NCI-H524 treated with DMSO at 0.1 percent for 48 hours (cell line): ENCODE measurements at places on chromosomes 4 and X.

DNA sequence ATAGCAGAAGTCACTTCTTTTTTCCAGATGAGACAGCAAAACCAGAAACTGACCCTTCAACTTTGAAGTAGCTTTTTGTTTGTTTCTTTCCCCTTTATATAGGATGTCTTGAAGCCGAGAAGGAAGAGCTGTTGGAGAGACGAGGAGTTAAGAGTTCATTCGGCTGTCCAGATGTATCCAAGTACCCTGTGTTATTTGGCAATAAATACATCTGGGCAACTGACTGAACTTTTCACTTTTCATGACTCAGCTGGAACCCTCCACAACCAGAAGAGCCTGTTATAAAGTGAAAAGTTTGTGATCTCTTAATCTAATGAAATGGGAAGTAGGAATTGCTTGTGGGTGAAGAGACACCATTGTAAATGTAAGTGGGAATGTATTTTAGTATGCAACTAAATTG lies 131.2 kb downstream of the HTR2C start:
- no peak for DNase-seq

DNA sequence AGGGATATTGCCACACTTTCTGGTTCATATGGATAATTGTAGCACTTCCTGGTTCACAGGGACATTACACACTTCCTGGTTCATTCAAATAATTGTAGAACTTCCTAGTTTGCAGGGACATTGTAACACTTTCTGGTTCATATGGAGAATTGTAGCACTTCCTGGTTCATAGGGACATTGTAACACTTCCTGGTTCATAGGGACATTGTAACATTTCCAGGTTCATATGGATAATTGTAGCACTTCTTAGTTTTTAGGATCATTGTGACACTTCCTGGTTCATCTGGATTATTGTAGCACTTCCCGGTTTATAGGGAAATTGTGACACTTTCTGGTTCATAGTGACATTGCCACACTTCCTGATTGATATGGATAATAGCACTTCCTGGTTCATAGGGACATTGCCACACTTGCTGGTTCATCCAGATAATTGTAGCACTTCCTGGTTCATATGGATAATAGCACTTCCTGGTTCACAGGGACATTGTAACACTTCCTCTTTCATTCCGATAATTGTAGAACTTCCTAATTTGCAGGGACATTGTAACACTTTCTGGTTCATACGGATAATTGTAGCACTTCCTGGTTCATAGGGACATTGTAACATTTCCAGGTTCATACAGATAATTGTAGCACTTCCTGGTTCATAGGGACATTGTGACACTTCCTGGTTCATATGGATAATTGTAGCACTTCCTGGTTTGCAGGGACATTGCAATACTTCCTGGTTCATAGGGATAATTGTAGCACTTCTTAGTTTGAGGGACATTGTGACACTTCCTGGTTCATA lies 59.2 kb upstream of the CD99 start:
- DNase-seq = no peak

DNA sequence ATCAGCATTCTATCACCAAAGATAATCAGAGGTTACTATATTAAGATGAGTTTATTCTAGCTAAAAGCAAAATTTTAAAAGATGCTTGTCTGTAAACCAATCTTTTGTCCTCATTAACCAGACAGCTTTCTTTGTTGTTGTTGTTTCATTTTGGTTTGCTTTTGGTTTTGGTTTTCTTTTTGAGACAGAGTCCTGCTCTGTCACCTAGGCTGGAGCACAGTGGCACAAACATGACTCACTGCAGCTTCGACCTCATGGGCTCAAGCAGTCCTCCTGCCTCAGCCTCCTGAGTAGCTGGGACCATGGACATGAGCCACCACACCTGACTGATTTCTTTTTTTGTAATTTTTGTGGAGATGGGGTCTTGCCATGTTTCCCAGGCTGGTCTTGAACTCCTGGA lies 102.9 kb downstream of the COX18 start:
- no peak for DNase-seq

DNA sequence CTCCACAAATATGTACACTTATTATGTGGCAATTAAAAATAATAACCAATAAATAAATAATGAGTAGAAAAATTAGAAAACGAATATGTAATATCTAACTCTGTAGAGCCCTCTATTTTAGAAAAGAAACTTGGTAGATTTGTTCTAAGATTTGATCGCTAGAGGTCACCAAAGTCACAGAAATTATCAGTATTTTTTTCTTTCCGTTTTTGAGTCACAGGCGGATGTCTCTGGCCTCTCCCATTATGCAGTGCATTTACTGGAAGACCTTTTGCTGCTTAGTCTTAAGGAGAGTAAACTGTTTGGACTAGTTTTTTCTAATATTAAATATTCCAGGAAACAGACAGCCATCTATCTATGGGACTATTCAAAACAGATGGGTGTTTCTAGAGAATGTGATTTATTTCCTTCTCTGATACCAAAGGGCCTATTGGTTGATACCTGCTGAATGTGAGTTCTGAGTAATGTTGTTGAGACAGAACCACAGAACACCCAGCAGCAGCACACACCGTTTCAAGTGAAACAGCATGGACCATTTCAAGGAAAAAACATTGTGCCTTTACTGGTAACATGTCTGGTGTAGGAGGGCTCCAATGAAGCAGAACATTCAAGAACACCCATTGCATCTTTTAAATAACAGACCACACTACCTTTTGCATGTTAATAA lies 34.0 kb upstream of the GYPA start:
- no peak for DNase-seq

- no peak for DNase-seq
These were observed 16.2 kb downstream of the SH3RF1 start for GRCh38 chr4:169254546-169254983.

GRCh38 chrX:119878740-119879139 lies 7.1 kb downstream of the NDUFA1 start:
- DNase-seq = no peak

DNA sequence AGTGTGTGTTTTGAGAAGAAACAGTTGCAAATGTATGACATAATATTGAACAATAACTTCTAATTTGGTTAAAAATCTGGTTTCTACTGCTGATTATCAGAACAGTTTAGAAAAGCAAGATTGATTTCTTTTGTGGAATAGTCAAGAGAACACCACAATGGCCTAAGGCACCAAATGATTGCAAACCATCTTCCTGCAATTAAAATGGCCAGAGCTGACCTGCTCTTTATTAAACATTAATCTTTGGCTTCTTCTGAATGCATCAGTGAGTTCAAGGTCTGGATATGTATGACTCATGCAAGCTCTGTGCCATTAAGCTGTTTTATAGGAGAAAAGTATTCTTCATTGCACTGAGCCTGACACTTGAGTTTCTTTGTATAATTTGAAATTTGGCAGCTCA lies 107.8 kb upstream of the PDHA2 start:
- DNase-seq = no peak

GRCh38 chrX:48972220-48973164 lies 848 bp upstream of the KCND1 start:
- no peak for DNase-seq

DNA sequence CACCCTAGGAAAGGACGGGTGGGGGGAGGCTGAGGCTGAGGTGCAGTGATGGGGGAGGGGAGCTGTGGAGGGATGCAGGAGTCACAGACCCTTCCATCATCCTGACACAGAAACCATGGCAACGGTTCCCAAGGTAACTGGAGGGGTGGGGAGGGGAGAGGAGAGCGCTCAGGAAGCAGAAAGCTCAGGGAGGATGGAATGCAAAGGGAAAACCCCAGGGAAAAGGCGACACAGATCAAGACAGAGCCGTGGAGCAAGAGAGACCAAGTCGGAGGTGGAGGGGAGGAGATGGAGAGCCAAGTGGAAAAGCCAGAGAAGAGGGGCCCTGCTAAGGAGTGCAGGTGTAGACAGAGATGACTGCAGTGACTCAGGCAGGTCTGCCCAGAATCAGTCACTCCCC lies 14.5 kb downstream of the L1CAM start:
- no peak for DNase-seq

DNA sequence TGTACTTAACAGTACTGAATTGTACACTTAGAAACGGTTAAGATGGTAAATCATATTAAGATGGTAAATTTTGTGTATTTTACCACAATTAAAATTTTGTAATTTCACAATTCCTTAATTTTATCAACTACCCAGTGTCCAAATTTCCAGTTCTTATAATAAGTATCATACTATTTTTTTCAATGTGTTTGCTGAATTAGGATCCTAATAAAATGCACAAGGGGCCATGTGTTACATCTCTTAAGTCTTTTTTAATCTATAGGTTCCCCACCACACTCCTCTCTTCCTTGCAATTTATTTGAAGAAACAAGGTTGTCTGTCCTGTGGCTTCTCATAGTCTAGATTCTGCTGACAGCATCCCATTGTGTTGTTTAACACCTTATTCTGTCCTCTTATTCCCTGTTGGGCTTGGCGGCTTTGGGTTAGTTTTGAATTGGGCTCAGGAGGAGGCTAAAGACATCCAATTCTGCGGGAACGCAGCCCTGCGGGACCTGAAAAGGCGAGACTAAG lies 533 bp upstream of the SYAP1 start:
- DNase-seq = no peak

- DNase-seq = no peak
These were observed 252.4 kb upstream of the ARHGAP24 start for GRCh38 chr4:85222561-85222960.

GRCh38 chr4:166045457-166045856 lies 172.4 kb downstream of the TLL1 start:
- no peak for DNase-seq

- no peak for DNase-seq
These were observed 136.7 kb downstream of the GPR143 start for GRCh38 chrX:9628779-9629493.

- DNase-seq = no peak
These were observed 10.4 kb upstream of the NSUN7 start for GRCh38 chr4:40739347-40739746.

- DNase-seq = peak; percentile 97
These were observed 100.6 kb downstream of the KCNIP4 start for GRCh38 chr4:21848021-21848420.

DNA sequence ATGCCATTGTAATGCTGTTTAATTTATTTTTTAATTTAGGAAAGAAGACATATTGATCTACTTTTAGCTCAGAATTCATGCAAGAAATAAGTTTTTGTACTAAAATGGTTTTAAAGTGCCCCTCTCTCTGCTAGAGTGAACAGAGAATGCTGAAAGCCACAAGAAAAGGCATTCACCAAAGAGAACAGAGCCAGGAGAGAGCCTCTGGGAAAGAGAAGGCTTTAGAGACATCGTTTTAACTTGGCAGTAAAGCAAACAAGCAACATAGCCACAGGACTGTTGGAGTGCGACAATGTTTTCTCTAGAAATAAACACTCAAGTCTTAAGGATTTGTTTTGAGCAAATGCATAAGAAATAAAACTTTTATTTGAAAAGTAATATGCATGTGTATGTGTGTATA lies 484.1 kb upstream of the CPEB2 start:
- no peak for DNase-seq
